ENCODE measurements at places on chromosomes 12 and 14.

- DNase-seq: no peak
Measured at GRCh38 chr14:38616959-38617358, 361.1 kb upstream of the CLEC14A start.

DNA sequence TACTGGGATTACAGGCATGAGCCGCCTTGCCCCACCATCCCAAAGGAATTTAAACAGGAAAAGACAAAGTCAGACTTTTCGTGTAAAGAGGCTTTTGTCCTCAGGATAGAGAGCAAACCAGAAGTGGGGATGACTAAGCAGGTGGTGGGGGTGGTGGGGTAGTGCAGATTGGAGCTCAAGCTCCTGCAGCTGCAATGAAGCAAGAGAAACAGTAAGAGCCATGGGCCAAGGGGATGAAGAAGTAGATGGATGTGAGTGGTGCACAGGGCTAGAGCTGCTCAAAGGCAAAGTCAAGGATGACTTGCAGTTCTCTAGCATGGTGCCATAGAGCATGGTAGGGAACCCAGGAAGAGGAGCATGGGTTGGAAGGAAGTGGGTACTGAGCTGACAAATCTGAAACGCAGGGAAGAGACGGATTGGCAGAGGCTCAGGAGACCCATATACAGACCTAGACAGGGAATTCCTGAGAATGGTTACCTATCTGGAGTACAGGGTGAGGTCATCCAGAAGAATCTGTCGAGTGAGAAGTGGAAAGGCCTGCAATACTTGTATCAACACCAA is 11.4 kb upstream of the RNF34 start:
- no peak for DNase-seq

GRCh38 chr14:65184032-65184764 is 81.9 kb upstream of the MAX start:
- no peak for DNase-seq

GRCh38 chr14:79584679-79585078 is 626.6 kb downstream of the DIO2 start:
- DNase-seq: no peak

GRCh38 chr14:100713705-100714104 is 13.0 kb upstream of the DLK1 start:
- DNase-seq: no peak

DNA sequence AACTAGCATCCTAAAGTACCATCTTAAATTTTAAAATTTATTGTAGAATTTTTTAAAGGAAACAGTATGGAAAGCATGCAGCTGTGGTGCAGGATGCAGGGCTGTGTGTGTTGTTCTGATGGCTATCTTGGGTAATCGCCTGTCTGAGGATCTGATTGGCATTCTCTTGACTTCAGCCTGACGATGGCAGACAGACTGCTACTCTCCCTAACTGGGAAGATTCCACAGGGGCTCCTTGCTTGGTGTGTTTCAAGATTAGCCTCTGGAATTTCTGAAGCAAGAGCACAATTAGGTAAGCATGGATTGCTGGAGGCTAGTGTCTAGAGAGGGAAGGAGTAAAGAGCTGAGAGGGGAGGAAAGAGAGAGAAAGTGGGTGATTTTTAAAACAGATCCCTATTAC is 696.8 kb upstream of the LRFN5 start:
- no peak for DNase-seq

DNA sequence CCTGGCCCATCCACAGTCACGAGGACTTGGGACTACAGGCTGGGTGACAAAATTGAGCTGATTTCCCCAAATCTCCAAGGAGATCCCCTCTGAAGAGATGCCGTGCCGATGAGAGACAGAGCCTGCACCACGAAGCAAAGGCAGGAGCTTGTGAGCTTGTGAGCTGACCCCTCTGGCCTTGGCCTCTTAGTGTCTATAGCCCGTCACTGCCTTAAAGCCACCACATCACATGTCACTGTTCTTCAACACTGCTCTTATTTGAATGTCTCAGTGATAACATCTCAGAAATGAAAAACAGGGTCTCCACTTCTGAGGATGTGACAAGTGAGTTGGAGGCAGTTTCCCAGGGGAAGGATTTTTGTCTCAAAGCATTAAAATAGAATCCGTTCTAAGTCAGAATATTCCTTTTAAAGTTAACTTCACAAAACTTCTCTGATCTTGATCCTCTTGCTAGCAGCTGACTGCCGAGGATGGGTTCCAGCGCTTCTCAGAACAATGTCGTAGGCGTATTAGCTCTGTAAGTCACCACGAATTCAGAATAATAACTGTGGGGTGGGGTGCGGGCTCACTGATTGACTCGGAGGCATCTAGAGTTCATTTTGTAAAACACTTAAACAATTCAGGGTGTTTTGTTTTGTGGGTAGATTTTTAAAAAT is 37.5 kb downstream of the CHST11 start:
- DNase-seq: peak; percentile 62

- no peak for DNase-seq
Measured at GRCh38 chr12:99388671-99389195, 258.8 kb upstream of the GARIN6 start.

DNA sequence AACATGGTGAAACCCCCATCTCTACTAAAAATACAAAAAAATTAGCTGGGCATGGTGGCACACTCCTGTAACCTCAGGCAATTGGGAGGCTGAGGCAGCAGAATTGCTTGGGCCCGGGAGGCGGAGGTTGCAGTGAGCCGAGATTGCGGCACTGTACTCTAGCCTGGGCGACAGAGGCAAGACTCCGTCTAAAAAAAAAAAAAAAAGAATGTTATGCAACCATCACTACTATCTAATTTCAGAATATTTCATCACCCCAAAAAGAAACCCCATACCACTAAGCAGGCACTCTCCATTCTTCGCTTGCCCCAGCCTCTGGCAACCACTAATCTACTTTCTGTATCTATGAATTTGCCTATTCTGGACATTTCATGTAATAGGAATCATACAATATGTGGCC is 68.8 kb upstream of the AMN start:
- no peak for DNase-seq

DNA sequence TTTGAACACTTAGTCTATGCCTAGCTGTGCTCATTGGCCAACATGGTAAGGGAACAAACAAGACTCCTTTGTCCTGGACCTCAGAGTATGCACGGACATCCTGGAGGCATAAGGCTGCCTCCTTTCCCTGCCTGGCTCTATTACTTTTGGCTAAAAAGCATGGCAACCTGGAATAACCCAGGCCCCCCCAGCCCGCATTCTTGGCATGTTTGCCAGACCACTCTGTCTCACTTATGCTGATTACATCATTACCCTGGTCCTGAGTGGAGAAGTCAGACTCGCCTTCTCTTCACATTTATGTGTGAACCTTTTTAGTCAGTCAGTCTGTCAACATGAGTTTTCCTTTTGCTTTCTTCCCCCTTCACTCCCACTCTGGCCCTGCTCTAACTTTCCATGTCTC is 58.0 kb upstream of the ELK3 start:
- no peak for DNase-seq

DNA sequence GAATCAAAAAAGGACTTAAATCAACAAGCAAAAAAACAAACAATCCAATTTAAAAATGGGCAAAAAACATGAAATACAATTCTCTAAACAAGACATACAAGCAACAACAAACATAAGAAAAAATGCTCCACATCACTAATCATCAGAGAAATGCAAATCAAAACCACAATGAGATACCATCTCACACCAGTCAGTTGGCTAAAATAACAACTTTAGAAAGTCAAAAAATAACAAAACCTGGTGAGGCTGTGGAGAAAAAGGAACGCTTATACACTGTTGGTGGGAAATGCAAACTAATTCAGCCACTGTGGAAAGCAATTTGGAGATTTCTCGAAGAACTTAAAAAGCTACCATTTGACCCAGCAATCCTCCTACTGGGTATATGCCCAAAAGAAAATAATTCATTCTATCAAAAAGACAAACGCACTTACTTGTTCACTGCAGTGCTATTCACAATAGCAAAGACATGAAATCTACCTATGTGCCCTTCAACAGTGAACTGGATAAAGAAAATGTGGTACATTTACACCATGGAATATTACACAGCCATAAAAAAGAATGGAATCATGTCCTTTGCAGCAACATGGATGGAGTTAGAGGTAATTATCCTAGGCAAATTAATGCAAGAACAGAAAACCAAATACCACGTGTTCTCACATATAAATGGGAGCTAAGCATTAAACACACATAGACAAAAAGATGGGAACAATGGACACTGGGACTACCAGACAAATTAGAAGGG is 26.9 kb downstream of the PRKD1 start:
- DNase-seq: no peak

- no peak for DNase-seq
Measured at GRCh38 chr12:80317307-80317706, 126.7 kb upstream of the PTPRQ start.

- DNase-seq: no peak
Measured at GRCh38 chr14:95536036-95536593, 1.3 kb downstream of the GLRX5 start.

- DNase-seq: no peak
Measured at GRCh38 chr12:60845696-60846095, 1249.9 kb downstream of the SLC16A7 start.

DNA sequence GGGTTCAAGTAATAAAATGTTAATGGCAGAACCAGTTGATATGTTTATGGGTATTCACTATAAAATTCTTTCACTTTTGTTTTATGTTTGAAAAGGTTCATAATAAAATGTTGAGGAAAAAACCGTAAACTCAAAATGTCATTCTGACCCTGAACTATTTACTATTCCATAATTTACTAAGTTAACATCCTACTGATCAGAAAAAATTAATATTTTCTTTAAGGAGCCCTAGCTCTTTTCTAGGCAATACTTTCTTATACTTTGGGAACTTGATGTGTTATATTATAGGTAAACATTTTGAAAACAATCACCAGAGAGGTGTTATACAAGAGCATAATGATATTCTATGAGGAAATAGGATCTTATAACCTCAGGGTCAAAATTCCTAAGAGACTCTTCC is 334.6 kb downstream of the ZFP36L1 start:
- no peak for DNase-seq
